ENCODE measurements at places on chromosomes 4 and X.
A peak's percentile ranks its signal among the peaks of the same experiment; 100 is the strongest.

DNA sequence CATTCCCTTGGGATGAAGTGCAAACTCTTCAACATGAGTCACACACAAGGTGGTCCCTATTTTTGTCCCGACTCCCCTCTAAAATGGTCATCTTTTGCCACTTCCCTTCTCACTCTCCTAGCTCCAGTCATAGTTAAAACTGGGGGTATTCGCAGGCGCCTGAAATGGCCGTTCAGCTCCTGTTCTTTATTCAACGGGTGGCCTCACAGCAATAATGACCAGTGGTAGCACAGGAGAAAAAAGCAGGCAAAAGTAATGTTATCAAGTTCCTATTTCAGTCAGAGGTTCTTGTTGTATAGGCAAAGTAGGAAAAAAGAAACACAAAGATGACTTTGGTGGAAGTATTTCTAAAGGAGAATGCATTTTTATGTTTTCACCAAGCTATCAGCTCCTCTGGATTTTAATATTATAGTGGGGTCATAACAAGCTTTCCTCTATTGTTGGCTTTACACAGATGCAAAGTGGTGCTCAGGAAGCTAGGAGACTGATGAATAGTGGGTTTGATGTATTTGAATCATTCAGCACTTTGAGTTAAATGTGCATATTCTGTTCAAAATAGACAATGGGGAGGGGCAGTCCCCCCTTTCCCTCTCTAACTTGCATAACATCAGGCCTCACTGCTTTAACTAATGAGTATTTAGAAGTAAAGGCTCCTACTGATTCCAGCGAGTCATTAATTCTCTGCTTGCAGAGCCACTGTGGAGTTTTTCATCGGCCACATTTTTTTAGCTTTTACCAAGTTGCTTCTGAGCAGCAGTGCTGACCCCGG, 171.2 kb upstream of the NDP start:
- DNase-seq, result no peak

DNA sequence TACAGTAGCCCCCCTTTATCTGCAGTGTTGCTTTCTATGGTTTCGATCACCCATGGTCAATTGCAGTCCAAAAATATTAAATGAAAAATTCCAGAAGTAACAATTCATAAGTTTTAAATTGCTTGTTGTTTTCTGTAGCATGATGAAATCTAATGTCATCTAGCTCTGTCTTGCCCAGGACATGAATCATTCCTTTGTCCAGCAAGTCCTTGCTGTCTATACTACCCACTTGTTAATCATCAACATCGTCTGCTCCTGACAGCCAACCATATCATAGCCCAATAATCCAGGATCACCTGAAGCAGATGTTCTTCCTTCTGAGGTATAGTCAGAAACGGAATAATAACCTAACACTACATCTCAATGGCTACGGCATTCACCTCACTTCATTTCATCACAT, 79.8 kb downstream of the ADAMTS3 start:
- no peak for DNase-seq

DNA sequence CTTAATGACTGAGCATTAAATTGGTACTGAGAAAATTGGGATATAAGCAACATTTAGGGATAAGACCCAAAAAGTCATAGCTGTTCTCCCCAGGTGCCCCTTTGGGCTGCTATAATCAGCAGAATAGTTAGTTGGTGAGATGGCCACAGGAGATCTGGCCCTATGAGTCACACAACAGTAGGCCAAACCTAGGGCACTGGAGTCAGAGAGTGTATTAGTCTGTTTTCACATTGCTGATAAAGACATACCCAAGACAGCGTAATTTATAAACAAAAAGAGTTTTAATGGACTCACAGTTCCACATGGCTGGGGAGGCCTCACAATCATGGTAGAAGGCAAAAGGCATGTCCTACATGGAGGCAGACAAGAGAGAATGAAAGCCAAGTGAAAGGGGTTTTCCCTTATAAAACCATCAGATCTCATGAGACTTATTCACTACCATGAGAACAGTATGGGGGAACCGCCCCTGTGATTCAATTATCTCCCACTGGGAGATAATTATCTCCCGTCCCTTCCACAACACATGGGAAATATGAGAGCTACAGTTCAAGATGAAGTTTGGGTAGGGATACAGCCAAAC, 338.3 kb upstream of the NR3C2 start:
- no peak for DNase-seq

DNA sequence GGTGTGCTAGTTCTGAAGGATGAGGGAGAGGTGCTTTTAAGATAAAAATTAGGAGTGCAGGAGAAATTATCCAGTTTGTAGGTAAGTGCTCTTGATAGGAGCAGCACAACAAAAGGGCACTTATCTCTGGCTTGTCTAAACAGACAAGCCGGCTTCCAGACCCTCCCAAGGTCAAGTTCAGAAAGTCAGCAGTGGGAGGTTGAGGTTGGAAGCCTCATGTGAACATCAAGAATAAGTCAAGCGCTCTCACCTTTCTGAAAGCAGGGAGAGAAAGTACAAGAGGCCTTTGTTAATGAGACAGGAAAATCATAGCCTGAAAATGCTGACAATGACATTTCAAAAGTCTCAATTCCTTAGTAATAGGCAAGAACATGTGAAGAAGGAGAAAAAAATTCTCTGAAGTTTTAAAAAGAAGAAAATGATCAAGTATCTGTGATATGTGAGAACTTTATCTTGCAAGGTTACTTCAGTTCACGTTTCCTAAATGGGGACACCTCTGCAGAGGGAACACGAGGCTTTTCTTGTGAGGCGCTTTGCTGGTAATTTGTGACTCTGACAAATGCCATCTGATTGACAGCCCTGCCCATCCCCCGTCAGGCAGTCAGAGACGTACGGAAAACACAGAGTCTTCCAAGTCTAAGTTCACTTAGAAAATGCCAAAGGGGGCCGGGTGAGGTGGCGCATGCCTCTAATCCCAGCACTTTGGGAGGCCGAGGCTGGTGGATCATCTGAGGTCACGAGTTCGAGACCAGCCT, 62.2 kb downstream of the TIGD2 start:
- peak; percentile 65 for DNase-seq

GRCh38 chr4:16896881-16897750, 1.3 kb downstream of the LDB2 start:
- no peak for DNase-seq

- no peak for DNase-seq
These were observed 16.1 kb downstream of the PGAM4 start for GRCh38 chrX:77953302-77953701.

GRCh38 chr4:153294631-153295030, 49.9 kb upstream of the MND1 start:
- DNase-seq, result no peak

DNA sequence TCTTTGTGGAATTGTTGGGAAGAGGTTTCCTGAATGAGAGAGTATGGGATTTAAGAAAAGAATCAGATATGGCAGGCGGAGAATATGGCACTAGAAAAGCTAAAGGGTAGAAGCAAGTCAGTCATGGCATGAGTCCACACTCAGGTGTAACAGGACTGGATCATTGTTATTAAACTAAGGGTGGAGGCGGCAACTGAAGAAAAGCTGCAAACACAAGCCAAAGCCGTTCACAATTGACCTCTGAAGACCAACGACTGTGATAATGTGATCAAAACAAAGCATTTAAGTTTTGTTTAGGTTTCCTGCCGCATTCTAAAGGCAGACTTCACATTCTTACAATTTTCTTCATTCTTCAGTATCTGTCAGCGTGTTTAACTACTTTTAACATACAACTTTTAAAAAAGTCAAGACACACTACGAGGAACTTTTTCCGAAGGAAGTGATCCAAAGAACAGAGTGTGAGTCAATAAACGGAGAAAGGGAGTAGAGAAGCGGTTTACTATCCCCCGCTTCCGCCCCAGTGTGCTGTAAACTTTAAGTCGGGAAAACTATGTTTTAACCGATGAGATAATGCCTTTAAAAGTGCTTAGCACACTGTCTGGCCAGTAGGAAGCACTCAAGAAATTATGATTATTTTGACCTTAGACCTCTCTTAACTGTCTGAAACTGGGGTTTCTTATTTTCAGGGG, 909 bp upstream of the SLAIN2 start:
- no peak for DNase-seq

DNA sequence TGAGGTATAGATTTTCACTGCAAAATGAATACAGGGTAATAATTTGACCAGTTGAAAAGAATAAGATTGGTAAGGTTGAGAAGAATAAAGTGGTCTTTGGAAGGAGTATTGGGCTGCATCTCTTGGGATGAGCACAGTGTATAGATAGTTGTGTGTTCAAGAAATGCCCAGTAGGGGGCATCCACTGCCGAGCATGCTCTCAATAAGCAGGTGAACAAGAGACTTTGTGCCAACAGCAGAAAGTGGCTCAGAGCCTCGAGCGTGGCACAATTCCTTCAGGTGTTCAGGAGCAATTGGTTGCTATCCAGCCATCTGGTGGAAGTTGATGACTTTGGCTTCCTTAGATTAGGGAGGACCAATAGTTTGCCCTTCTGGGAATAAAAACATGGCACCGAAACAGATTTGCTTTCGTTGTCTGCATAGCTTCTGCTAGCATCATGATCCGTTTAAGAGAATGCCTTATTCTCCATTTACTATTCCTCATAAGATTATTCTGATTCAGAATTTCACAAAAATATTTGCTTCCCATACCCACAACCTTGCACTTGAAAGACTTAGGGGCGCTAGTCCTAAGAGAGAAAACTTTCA, 258.1 kb upstream of the NEIL3 start:
- DNase-seq, result no peak

GRCh38 chr4:152162331-152162697, 373.6 kb downstream of the FBXW7 start:
- DNase-seq, result no peak

DNA sequence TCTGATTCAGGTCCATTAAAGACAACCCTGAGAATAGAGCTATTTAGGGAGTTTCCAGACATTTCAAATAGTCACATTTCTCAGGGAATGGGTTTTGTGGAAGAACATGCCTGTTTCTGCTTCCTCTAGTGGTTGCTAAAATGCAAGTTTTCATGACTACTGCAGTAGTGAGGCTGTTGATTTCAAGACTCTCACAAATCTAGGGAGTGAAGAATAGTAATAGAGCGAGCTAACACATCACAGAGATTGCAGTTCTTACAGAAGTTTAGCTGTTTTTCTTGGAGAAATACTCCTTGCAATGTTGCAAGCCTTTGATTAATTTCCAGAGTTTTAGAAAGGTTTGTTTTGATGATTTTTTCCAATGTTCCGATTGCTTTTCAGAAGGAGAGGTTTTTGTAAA, 610.2 kb upstream of the HTR2C start:
- no peak for DNase-seq

- DNase-seq, result no peak
These were observed 167.0 kb downstream of the AASDH start for GRCh38 chr4:56220261-56220660.

DNA sequence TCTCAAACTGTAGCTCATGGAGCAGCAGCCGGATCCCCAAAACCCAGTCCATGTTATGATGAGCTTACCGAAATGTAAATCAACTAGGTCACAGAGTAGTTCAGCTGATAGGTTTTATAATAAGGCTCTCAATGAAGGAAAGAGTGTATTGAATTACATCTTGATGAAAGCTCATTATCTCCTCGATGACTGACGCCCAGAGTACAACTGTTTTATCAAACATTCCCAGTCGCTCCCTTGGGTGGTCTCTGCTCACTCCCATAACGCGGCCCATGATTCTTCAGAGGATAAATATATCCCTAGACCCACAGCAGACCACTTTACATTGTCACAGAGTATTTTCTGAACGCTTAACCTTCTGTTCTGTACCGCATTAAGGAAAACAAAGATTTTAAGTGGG, 452.3 kb upstream of the GALNT7 start:
- no peak for DNase-seq

GRCh38 chrX:51779306-51779705, 36.1 kb downstream of the GSPT2 start:
- DNase-seq, result no peak

DNA sequence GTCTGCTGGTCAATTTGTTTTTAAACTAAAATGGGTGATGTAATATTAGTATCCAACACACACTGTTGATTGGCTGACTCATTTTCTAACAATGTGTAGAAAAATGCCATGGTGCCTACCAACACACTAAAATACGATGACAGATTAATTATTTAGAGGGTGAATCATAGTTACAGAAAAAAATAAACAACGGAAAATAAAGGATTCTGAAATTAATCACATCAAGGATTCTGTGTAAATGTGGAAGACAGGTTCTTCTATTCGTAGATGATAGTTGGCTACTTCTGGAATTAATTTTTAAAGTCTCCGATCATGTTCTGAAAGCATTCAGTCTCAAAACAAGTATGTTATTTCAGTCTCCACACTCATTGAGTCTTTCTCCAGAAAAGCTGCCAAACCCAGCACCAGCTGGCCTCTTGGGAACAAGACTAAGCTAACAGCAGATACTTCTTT, 8.2 kb upstream of the IQCM start:
- no peak for DNase-seq

DNA sequence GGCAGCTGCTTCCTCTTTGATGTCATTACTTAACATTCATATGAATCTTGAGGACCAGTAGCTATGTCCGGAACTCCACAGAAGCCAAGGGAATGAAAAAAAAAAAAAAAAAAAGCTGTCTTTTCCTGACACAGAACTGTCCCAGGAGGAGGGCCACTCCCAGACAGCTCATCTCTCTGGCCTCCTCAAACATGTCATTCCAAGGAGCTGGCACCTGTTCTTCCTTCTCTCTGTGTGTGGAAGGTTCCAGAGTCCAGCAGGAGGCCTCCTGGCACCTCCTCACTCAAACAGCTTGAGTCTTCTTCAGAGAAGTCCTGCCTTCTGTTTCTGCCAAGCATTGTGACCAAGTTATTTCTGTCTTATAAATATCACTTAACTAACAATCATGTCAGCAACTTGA, 458.5 kb downstream of the AFF2 start:
- DNase-seq, result no peak

DNA sequence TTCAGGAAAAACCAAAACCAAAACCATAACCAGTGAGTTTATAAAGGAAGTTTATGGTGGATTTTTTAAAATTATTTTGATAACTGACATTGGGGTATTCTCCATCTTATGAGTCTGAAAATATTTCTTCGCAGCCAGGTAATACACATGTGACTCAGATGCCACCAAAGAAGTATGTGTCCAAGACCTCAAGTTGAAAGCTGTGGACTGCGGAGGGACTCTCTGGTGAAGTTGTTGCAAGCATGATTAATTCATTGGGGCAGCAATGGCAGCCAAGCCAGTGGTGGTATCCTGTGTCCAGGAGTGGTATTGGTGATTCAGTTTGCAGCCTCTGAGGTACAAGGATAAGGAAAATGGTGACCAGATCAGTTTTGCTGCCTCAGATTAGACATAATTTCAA, 14.0 kb upstream of the ADH5 start:
- no peak for DNase-seq

DNA sequence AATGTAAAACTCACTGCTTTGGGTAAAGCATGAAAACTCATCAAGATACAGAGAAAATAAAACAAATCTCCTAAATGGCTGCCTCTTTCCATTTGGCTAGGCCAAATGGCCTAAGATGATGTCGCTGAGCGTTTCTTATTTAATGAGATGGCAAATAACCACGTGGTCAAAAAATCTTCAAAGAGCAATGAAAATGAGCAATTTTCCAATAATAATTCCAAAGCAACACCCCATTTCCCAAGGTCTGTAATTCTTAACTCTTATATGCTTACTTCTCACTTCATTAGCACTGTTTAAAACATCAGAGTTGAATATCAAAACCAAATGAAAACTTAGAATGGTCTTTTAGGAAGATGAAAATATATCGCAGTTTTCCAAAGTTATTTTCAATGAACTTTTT, 222.3 kb upstream of the MID1 start:
- DNase-seq, result no peak

GRCh38 chr4:78749972-78750727, 26.0 kb upstream of the BMP2K start:
- no peak for DNase-seq

Data from head of caudate nucleus (tissue), 42 donors.